ENCODE measurements at places on chromosomes 1 and 21.
A peak's percentile ranks its signal among the peaks of the same experiment; 100 is the strongest.

DNA sequence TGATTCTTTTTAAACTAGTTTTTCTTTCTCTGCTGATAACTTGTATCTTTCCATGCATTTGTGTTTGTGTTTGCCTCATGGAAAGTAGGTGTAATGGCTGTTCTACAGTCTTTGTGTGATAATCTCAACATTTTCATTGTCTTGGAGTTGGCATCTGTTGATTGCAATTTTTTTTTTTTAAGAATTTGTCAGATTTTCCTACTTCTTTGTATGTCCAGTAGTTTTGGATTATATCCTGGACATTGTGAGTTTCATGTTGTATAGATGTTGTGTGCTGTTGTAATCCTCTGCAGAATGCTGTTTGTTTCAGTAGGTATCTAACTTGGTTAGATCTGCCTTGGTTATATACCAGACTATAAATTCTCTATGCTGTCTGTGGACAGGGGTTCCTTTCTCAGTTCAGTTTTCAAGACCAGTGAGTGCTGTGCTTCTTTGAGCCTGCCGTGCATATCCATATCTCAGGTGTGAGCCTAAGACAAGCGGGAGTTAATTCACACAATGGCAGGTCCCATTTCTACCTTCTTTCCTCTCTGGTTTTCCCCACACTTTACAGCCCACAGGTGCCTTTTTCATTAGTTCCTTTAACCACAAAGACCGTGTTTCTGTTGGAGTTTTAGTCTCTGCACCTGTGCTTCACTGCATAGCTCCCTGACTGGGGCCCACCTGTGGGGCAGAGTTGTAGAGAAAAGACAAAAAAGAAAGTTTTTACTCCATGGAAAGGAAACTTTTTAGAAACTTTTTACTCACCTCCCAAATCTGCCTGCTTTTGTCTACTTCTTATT lies 69.9 kb downstream of the ITSN1 start:
- no peak for DNase-seq

- no peak for DNase-seq
Measured at GRCh38 chr1:36590771-36591170, 108.1 kb upstream of the CSF3R start.

- DNase-seq: no peak
Measured at GRCh38 chr1:116411784-116412479, 38.9 kb downstream of the ATP1A1 start.

GRCh38 chr1:67589519-67590233 lies 95.3 kb upstream of the GADD45A start:
- DNase-seq: no peak

DNA sequence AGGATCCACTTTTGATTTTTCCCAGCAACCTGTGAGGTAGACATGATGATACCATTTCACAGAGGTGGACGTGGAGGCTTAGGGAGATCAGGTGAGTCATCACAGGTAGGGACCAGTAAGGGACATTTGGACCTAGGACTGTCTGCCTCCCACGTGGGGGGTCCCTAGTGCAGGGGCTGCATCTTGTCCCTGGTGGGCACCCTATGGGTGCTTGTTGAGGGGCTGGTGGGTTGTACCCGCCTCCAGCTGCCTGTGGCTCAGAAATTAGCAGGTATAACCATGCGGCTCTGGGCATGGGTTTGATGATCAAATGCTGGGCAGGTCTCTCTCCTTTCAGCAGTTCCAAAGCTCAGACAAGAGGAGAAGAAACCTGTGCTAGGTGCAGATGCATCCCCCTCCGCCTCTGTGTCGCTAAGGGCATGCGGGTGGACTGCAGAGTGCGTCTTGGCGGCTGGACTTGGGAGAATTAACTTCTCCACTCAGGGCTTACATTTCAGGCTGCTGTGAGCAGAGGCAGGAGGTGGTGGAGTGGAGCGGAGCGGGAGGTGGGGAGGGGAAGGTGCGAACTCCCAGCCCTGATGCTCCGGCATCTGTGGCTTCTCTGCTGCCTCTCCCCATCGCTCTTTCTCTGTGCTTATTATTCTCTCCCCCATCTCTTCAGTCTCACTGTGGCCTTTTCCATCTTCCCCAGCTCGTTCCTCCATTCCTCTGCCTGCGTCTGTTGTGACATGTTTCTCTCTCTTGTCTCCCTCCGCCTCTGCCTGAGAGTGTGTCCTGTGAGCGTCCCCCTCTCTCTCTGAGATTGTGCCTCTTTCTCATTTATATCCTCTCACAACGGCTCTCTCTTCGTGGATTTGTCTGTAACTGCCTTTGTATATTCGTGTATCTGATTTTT lies 146.8 kb downstream of the PTPRU start:
- no peak for DNase-seq

DNA sequence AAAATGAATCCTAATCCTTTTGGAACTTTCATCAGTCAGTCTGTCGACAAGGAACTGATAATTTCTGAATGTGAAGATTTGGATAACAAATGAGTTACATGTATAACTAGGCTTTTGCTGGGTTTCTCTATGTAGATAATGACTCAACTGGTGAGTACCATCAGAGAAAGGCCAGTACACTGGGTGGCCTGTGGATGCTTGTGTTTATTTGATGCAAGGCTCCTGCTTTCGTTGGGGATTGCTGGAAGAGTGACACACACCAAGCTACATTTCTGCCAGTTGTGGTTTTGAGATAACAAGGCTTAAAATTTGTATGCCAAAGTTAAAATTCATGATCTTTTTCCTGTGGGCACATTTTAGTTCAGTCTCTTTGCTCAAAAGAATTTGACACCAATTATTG lies 115.7 kb upstream of the UBE2U start:
- no peak for DNase-seq

DNA sequence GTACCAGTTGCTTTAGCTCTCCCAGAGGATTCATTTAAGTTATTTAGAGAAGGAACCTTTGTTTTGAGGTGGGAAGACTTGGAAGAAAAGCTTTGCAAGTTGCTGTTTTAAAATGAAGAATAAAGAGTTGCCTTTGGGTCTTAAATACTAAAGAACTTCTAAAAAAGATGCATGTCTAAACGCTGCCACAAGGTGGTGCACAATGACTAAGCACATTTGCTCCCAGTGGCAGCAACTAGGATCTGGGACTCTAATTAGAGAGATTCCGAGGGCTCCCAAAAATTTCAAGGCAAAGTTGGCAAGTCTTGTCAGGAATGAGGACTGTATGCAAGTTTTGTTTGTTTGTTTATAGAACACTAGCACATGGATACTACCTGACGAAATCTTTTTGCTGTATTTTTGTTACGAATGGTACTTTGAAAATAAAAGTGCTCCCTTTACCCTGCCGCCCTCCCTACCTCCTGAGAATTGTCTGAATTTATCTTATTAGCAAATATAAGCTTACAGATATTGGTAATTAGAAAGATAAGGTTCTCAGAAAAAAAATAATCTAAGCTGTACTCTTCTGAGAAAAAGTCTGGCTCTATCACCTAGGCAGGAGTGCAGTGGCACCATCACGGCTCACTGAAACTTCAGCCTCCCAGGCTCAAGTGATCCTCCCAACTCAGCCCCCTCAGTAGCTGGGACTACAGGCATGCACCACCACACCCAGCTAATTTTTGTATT lies 121.8 kb downstream of the HFM1 start:
- DNase-seq: peak; percentile 27

GRCh38 chr1:19737104-19737825 lies 62.5 kb downstream of the TMCO4 start:
- no peak for DNase-seq

- peak; percentile 70 for DNase-seq
Measured at GRCh38 chr1:225809842-225810578, at the start of gene EPHX1. Gene EPHX1 (plus strand): TSS chr1:225810124. CDS start chr1:225828730, 18,606 bp downstream.

- DNase-seq: no peak
Measured at GRCh38 chr21:16280686-16281091, 550.9 kb downstream of the USP25 start.

Data from activated naive CD4-positive, alpha-beta T cell treated with Interleukin-2 at 50 U/mL for 16 hours (primary cell).